ENCODE measurements at places on chromosomes 5 and 9.
A peak's percentile ranks its signal among the peaks of the same experiment; 100 is the strongest.

DNA sequence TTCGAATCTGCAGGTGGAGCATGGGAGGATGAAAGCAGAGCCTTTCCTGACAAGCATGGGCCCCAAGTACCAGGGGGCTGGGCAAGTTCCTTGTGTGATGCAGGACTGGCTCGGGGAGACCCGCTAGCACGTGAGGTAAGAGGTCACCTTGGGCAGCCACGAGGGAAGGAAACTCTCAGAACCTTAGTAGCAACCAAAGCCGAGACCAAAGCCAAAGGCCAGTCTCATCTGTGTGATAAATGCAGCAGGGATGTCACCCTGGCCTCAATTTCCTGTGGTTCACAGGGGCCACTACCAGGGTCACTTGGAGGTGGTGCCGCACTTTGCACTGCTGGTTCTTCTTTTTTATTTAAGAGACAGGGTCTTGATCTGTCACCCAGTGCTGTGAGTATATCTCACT lies 39.5 kb downstream of the PRRT1B start:
- no peak for DNase-seq

- no peak for DNase-seq
These were observed 143.7 kb downstream of the C5orf15 start for GRCh38 chr5:133824661-133825254.

GRCh38 chr5:170630711-170631141 lies 126.9 kb downstream of the KCNIP1 start:
- DNase-seq: no peak

DNA sequence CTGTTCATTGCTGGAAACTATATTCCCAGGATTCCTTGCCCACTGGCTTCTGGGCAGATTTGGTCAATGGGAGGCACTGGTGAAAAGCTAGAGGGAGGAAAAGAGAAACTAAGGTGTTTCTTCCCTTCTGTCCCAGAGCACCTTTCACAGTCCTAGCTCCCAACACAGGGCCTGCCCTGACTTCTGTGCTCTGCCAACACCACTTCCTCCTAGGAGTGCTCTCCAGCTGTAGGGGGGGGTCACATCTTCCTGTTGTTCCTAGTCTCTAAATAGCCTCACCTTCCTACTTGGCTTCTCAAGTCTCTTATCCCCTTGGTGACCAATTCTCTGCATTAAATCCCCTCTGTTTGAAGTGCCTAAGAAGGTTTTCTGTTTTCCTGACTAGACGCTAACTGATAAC lies 115.4 kb downstream of the ADRB2 start:
- no peak for DNase-seq

GRCh38 chr5:23721336-23721735 lies 213.9 kb downstream of the PRDM9 start:
- no peak for DNase-seq

GRCh38 chr5:145975001-145975360 lies 38.6 kb downstream of the SH3RF2 start:
- no peak for DNase-seq

GRCh38 chr5:129912601-129913255 lies 8.5 kb downstream of the CHSY3 start:
- peak; percentile 13 for DNase-seq

DNA sequence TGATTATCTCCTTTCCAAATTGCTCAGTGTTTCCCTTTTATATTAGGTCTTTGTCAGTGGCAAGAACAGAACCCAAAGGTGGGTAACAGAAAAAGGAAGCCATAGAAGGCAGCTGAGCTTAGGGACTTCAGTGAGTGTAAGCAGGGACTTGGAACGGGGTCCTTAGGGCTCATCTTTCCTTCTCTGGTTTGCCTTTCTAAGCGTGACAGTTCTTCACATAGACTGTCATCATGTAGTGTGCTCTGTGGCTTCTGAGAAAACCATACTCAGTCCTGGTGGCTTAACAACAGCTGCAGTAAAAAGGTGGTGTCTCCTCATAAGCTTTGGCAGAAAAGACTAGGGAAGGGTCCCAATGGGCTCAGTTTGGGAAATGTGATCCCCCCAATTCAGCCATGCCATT lies 108.8 kb downstream of the SLC12A2 start:
- no peak for DNase-seq

GRCh38 chr5:72140711-72141110 lies 33.4 kb downstream of the MAP1B start:
- no peak for DNase-seq

GRCh38 chr5:44821164-44821563 lies 12.4 kb downstream of the MRPS30 start:
- DNase-seq: peak; percentile 4

DNA sequence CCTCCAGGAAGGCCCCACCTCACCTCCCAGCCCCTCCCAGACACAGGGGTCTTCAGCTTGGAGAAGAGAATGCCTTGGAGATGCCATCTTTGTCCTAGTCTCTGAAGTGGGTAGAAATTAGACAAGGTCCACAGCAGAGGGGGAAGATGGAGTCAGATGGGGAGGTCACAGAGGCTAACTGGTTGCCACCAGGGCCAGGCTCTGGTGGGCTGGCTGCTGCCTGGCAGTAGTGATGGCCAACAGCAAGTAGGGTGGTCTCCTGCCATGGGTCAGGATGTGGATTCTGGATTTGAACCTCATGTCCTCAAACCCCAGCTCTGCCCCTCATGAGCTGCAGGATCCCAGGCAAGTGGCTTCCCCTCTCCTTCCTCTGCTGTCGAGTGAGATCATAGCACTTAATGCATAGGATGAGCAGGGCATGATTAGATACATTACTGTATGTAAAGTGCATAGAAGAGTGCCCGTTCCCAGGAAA lies 38.7 kb upstream of the NEK6 start:
- no peak for DNase-seq

GRCh38 chr9:93801120-93801519 lies 154.0 kb downstream of the BARX1 start:
- no peak for DNase-seq

DNA sequence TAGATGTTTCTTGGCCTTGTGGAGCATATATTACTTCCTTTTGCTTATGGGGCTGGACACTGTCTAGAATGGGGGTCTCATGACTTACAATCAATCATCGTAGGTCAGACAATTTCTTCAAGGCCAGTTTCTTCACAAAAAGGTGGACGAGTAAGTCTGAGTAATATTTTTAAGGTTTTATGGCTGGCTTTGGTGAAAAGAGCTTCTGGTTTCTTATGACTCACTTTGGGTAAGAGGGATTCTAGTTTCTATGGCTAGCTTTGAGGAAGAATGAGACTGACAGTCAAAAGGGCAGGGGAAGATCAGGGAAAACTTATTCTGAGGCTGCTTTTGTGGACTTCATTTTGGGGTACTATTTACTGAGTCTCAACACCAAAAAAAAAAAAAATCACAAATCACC lies 2067.2 kb upstream of the C9orf72 start:
- no peak for DNase-seq

DNA sequence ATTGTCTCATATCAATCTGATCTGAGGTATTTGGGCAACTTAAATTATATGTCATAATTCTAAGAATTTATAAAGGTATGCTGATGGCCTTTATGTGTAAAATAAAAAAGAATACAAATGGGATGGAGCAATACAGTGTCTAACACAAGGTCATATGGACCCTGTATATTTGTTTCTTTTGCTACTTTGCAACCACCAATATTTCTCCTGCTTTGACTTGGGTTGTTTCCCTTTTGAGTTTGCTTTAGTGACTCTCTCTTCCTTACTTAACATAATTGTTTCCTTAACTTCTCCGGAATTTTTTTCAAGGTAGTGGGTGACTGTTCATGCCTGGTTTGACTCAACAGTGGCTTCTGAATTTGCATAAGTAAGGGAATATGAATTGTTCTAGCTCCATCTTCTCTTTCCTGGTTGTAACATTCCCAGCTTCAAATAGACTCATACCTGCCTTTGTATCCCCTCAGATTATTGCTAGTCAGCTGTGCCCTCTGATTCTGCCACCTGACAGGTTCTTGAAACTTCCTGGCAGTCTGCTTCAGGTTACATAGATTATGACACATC lies 30.2 kb upstream of the ANXA1 start:
- no peak for DNase-seq

DNA sequence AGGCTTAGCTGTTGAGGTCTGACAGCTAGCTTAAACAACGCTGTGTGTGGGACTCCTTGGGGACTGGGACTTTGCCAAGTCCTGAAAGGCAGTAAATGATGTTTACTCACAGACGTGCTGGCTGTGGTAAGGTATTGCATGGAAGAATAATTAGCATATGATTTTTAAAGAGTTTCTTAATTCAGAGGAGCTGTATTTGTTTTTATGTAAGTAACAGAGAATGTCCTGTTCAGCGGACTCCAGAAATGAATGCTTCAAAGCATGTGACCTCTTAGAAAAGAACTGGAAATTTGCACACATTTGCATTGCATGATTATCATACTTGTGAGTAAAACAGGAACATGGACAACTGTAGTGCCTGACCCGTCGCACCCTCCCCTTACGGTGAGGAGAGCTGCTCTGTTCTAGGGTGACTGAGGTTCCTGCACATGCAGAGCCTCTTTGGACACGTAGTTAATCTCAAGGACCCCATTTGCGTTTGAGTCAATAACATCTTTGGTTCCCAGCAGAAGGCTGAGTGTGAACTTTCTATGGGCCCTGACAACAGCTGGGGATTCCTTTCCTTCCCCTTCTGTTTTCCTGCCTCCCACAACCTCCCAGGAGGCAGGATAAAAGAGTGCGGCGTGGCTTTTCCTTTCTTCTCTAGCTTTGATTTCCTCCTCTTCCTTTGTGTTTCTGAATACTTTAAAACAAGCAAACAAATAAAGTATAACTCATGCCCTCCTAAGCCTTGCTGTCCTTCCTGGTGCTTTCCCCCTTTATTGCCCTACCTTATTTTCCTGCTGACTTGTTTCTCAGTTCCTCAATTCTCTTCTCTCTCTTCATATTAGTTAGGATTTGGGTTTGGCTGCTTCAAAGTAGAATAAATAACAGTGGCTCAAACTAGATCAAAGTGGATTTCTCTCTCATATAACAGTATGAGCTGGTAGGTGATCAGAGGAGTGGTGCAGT lies 157.2 kb upstream of the CD180 start:
- DNase-seq: peak; percentile 43

- DNase-seq: no peak
These were observed 535.3 kb downstream of the EFNA5 start for GRCh38 chr5:107135391-107135790.

DNA sequence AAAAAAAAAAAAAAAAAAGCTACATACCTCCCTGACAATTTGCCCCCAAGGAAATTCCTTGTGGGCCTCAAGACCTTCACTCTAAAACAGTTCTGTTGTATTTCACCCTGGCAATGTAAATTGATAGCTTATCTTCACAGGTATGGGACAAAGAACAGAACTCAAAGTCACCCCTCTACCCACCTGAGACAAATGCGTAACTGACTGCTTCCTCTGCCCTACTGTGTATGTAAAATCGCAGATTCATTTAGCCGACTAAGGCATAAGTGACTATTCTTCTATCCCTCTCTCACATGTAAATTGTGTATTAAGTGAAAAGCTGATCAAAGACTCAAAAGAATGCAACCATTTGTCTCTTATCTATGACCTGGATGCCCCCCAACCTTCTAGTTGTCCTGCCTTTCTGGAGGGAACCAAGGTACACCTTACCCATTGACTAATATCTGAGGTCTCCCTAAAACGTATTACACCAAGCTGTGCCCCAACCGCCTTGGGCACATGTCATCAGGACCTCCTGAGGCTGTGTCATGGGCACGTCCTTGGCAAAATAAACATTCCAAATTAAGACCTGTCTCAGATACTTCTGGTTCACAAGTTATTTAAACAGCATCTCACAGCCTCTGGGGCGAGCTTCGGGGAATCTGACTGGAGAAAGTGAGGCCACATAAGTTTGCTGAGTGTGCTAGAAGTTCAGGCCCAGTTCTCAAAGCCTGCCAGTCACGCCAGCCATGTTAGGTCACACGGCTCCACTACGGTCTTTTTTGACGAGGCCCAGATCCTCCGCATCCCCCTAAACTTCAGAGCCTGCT lies 954 bp downstream of the TBCA start:
- no peak for DNase-seq

GRCh38 chr9:124683043-124683442 lies 88.1 kb downstream of the NR6A1 start:
- DNase-seq: no peak

DNA sequence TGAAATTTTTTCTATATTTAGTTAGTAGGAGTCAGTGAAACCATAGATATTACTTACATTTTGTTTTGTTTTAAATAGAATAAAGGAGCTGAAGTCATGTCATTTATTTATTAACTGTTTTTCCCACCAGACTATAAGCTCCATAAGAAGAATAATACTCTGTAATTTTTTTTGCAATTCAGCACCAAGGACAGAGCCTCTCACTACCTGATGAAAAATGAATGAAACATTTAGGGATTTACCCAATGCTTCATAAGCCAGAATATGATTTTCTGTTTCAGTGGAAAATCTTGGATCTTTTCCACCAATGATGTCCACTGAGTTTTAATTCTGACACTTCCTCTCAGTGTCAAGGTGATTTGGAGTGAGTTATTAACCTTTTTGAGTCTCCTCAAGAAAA lies 624.9 kb upstream of the GRAMD2B start:
- peak; percentile 78 for DNase-seq

GRCh38 chr5:106094839-106095238 lies 1575.9 kb downstream of the EFNA5 start:
- DNase-seq: no peak

GRCh38 chr9:125785248-125785751 lies 38.1 kb downstream of the PBX3 start:
- peak; percentile 9 for DNase-seq

- peak; percentile 61 for DNase-seq
These were observed 2.9 kb downstream of the DNAJB5 start for GRCh38 chr9:34992376-34992951.

- DNase-seq: peak; percentile 93
These were observed 5.9 kb downstream of the DPYSL3 start for GRCh38 chr5:147504011-147504410.

DNA sequence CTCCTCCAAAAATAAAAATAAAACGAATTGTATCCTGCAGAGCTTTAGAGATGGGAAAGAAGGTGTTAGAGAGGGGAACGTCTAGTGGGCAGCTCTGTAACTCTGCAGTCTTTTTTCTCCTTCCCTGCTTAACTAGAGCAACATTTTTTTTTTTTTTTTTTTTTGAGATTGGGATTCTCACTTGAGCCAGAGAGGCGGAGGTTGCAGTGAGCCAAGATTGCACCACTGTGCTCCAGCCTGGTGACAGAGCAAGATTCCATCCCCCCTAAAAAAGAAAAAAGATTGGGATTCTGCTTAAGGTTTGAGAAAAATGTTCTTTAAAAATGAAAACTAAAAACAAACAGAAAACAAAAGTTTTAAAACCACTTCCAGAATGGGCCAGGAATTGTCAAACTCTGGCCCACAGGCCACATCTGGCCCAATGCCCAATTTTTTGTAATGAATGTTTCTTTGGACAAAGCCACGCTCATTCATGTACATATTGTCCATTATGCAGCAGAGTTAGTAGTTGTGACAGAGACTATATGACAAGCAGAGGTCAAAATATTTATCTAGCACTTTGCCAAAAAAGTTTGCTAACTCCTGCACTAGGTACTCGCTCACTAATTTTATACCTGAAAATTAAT lies 98.5 kb downstream of the ZCCHC7 start:
- peak; percentile 26 for DNase-seq

GRCh38 chr9:35967042-35967441 lies 9.1 kb upstream of the OR2S2 start:
- DNase-seq: no peak
